KG1 (cell line): ENCODE measurements at places on chromosomes 5 and 9.

- no peak for DNase-seq
These were observed 2.5 kb upstream of the ADRB2 start for GRCh38 chr5:148823871-148824270.

DNA sequence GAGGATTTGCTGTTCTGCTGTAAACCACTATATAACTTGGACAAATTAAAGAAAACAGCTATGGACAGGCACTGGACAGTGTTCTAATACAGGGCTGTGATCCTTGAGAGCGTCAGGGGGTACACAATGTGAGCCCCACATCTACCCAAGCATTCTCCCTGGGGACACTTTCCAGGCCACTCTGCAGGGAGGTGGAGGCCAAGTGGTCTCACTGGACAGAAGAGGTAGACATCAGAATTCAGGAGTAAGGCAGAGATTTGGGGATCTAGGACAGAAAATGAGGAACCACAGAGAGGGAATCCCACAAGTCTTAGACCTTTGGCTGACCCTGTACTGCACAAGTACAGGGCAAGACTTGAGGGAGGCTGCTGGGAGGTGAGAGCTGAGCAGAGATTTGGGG, 3.8 kb upstream of the IGFBPL1 start:
- DNase-seq = no peak

DNA sequence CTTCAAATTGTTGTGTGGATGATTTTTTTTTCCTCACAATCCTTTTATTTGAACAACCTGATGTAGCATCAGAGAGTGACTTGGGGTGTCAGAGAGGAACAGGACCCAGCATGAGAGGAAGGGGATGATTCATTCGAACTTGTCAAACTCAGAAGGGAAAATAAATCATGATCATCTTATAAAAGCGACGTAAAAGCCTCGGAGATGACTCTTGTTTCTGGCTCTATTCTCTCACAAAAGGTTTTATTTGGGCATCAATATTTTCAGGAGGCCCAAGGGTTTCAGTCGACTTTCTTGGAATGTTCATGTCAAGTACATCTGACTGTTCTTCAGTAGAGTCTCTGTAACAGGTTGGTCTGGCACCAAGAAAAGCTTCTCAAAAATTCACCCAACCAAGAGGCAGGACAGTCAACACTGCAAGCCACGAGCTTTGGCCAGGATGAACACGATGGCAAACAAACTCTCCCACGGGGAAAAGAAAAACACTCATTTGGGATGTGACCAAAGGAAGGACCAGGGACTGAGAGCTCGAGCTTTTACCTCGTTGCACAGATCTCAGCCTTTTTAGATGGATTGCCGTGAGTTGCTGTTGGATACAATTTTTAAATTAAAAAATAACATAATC, 55.1 kb downstream of the ANKH start:
- DNase-seq = no peak

DNA sequence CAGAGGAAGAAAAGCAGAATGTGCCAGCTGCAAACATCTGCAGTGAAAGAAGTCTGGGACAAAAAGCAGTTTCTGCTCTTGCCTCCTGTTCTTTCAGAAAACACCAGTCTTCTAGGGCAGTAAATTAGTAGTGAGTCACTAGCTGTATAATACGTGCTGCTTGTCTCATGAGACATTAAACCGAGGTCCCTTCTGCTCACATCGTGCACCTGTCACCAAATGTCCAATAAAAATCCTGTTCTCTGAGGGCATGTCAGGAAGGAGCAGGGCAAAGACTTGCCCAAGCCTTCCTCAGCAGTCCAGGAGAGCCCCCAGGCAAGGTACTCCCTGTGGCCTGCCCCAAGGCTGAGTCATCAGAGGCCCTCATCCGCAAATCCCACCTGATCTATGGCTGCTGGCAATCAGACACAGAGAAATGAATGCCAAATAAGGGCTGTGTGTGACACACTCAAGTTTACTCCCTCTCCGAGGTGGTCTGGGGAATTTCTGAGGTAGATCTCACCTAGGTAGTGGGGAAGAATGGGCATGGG, 255.3 kb upstream of the SMARCA2 start:
- no peak for DNase-seq

- no peak for DNase-seq
These were observed 170.9 kb downstream of the SEC61B start for GRCh38 chr9:99392986-99393385.
